ENCODE measurements at places on chromosomes 5 and 9.

DNA sequence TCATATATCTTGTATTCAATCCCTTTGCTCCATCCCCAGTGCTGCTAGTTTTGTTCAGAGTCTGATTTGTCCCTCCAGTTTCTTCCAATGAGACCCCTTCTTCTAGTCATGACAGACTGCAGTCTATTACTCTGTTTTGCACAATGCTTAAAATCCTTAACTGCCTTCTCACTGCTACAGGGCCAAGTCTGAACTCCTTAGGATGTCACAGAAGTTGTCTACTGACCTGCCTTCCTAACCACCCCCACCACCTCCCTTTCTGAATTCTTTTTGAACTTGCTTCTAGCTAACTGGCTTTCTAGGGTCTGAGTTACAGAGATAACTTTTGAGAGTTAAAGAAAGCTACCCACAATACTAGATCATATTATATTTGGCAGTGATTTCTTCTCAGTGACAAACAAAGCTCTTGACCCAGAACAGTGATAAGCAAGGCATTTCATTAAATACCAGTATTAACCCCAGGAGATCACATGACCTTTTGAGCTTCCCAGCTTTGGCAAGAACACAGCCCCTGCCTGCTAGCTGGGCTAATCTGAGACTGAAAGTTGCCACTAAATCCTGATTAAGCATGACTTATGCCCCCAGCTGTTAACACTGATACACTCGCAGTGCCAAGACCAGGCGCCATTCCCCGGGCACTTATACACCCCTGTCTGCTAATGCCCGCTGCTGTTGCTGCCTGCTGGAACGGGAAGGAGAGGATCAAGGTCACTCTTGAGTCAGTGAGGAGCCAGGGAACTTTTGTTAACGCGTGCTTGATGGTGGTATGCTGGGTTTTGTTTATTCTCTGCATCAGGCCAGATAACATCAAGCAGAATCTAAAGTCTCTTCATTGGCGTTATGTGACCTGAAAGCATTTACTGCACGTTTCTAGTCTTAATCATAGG is 36.4 kb upstream of the ADAMTSL1 start:
- DNase-seq, result peak; percentile 11

GRCh38 chr9:114746591-114747346 is 59.1 kb downstream of the TNFSF15 start:
- DNase-seq, result peak; percentile 92

GRCh38 chr5:151950706-151951105 is 26.1 kb upstream of the GLRA1 start:
- DNase-seq, result no peak

- peak; percentile 52 for DNase-seq
Observed at GRCh38 chr5:54869691-54870090, 115.7 kb downstream of the ESM1 start.

GRCh38 chr5:170049713-170050112 is 56.0 kb upstream of the FOXI1 start:
- DNase-seq, result no peak

- no peak for DNase-seq
Observed at GRCh38 chr5:24621792-24622191, 23.0 kb downstream of the CDH10 start.
